ENCODE measurements at places on chromosomes 3 and 15. TPM values are rescaled to one million over a fixed set of nuclear protein-coding genes. Genes with fewer than 3 reads are reported as not detected.
A peak's percentile ranks its signal among the peaks of the same experiment; 100 is the strongest.

DNA sequence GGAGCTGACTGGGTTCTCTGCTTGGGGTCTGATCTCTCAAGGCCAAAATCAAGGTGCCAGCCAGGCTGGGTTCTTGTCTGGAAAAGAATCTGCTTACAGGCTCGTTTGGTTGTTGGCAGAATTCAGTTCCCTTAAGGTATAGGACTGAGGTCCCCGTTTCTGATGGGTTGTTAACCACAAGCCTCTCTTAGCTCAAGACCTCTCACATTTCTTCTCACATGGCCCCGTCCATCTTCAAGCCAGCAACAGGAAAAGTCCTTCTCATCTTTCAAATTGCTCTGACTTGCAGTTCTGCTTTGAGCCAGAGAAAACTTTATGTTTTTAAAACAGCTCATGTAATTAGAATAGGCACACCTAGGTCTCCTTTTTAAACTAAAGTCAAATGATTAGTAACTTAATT is 20.4 kb downstream of the UACA start:
- peak overlapping the region; percentile 74 for H3K27ac ChIP-seq
- H3K4me3 ChIP-seq, result no peak overlapping the region
- no peaks in the 10 kb centered on the region for H3K27me3 ChIP-seq
- no peaks in the 10 kb centered on the region for H3K36me3 ChIP-seq
- DNase-seq, result no peak

GRCh38 chr3:59609657-59610348 is 560.0 kb upstream of the CFAP20DC start:
- no peaks in the 10 kb centered on the region for H3K27me3 ChIP-seq
- H3K4me3 ChIP-seq, result no peak overlapping the region

DNA sequence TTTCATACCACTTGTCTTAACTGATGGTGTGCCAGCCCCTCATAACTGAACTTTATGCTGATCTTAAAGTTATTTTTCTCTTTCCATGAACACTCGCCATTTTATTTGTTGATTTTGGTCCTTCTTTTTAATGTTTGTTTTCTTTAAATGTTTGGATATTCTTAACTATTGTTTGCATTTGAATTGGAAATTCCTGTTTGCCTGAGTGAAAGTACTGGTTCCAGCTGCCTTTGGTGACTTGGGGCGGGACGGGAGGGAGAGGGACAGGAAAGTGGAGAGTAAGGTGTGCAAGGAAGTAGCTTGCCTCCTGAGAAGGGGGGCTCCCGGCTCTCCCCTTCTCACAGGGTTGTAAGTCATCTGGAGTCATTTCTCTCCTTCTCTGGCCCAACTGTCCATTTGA is 287.1 kb upstream of the PPP2R3A start:
- H3K36me3 ChIP-seq, result no peaks in the 10 kb centered on the region
- no peaks in the 10 kb centered on the region for H3K27me3 ChIP-seq
- no peak for DNase-seq
- H3K4me3 ChIP-seq, result no peak overlapping the region

GRCh38 chr3:132432639-132433038 is 15.3 kb downstream of the DNAJC13 start:
- H3K27ac ChIP-seq, result no peak overlapping the region
- H3K4me3 ChIP-seq, result no peak overlapping the region
- H3K4me1 ChIP-seq, result no peaks in the 10 kb centered on the region
- no peak for DNase-seq
- H3K27me3 ChIP-seq, result no peaks in the 10 kb centered on the region

DNA sequence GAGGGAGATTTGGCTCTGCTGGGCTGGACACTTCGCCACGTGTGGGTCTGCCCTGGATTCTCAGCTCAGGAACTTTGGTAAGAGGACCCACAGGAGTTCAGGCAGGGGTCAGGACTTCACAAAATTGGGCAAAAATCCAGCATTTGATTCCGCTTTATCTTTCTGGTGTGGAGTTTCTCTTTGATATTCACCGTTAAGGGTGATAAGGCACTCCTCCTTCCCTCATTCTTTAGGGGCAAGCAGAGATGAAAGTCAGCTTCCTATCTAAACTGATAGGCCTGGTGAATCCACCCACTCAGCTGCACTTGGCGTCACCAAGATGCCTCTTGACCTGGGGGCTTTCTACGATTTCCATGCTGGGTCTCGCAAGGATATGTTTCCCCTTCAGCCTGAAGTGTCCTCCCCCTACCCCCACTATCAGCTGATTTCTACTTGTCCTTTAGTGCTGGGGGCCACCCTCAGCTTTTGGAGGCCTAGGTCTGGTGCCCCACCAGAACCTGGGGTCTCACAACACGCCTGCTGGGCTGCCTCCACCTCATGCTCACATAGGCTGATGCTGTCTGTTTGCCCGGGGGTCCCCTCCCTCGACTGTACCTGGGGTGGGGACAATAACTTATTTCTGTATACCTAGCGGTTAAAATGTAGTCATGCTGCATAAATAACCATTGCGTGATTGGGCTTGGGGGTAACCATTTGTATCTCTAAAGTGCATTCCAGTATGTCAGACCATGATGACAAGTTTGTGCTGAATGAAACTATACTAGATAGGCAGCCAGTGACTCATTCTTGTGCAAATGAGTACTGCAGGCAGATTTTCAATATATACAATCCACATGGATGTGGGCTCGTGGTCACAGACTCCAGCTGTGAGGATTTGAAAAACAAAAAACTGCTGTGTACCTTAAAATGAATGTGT is 248.3 kb downstream of the ADAMTS17 start:
- no peaks in the 10 kb centered on the region for H3K36me3 ChIP-seq
- no peak overlapping the region for H3K27ac ChIP-seq
- peak; percentile 9 for DNase-seq
- no peaks in the 10 kb centered on the region for H3K27me3 ChIP-seq
- no peaks in the 10 kb centered on the region for H3K4me1 ChIP-seq

DNA sequence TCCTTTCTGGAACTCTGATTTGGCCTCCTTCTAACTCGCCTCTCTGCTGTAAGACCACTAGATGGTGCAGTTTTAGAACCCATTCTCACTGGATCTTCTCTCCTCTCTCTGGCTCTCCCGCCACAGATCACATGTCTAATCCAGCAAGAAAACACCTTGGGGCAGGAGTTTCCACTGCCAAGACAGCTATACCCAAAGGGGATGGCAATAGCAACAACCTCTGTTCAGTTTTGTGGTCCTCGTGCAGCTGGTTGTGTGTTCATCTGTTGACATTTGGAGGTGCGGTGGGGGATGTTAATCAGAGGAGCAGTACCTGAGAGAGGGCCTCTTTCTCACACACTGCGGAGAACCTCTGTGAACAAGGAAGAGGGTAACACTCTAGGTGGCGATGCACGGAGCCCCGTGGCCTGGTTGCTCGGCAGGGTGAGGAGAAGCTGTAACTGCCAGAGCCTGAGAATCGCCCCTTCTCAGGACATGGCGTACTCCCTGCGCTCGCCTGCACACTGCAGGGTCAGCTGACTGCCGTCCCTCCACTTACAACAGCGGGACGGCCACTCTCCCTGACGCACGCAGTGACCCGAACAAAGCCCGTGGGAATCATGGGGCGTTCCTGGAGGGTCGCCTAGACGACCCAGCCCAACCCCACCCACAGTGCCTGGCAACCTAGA is at the start of gene TEX55:
TEX55 (plus strand) TSS at position 666 of the 668 bp plus-strand sequence. CDS start 25 bp downstream, outside the sequence.
- H3K36me3 ChIP-seq, result no peaks in the 10 kb centered on the region
- H3K27me3 ChIP-seq, result no peaks in the 10 kb centered on the region
- H3K4me1 ChIP-seq, result no peaks in the 10 kb centered on the region
- H3K27ac ChIP-seq, result no peak within 1 kb of the TSS

Gene WDR93
- total RNA-seq, result 1.0 TPM

DNA sequence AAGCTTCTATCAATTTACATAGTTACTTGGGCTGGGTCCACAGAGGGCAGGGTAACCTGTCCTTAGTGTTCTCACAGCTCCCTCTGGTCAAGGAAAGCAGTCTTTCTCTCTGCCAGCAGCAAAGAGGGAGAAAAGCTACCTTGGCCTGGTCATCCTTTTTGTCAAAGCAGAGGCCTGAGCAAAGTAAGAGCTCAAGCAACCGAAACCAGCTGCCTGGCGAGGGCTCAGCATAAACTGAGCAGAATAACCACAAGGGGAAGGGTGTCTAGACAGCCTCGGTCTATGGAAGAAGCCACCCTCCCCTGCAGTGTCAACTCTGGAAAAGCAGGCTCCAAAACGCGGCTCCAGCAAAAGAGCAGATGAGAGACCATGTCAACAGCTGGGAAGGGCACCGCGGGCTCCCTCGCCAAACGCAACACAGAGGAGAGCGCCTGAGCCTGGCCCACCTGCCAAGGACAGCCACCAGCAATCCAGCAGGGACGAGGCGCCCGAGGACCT is 17.4 kb downstream of the LRIG1 start:
- H3K4me1 ChIP-seq, result peaks cover 15% of the 10 kb centered on the region
- H3K27me3 ChIP-seq, result no peaks in the 10 kb centered on the region
- H3K4me3 ChIP-seq, result no peak overlapping the region

GRCh38 chr15:90075420-90076289 is 26.6 kb downstream of the IDH2 start:
- no peaks in the 10 kb centered on the region for H3K36me3 ChIP-seq
- no peak overlapping the region for H3K4me3 ChIP-seq
- no peaks in the 10 kb centered on the region for H3K27me3 ChIP-seq
- H3K4me1 ChIP-seq, result no peaks in the 10 kb centered on the region
- H3K27ac ChIP-seq, result peak overlapping the region; percentile 56

DNA sequence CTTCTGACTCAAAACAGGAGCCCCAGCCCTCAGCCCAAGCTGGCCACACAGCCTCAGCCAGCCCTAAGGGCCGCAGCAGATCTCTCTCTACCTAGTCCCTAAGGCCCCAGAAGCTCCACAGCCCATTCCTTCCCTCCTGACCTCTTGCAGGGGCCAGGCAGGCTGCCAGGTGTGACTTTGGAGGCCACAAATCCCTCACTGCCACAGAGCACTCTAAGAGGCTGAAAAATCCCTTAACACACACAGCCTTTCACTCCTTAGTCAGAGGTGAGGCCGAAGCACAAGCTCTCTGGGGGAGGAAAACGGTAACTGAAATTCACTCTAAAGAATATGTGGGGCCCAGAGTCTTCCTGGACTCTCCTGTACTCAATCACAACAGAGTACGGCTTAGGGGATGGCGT is 23.3 kb downstream of the LRRC2 start:
- no peak for DNase-seq
- no peak overlapping the region for H3K27ac ChIP-seq
- H3K4me3 ChIP-seq, result no peak overlapping the region
- H3K4me1 ChIP-seq, result no peaks in the 10 kb centered on the region

DNA sequence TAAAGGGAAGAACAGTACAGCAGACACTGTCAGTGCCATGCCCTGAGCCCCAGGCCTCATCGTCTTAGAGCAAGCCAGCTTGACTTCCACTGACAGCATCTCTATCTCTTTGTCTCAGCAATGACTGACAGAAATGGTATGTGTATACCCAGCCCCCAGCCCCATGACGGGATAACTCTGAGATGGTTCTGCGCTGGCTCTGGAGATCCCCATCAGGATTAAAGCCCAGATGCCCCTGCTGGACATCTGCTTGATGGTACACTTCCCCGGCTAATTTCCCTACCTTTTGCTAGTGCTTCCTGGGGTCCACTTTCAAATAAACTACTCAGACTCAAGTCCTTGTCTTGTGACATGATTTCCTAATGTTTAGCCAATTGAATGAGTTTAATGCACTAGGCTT is 7.6 kb downstream of the NMNAT3 start:
- DNase-seq, result no peak
- no peaks in the 10 kb centered on the region for H3K4me1 ChIP-seq

DNA sequence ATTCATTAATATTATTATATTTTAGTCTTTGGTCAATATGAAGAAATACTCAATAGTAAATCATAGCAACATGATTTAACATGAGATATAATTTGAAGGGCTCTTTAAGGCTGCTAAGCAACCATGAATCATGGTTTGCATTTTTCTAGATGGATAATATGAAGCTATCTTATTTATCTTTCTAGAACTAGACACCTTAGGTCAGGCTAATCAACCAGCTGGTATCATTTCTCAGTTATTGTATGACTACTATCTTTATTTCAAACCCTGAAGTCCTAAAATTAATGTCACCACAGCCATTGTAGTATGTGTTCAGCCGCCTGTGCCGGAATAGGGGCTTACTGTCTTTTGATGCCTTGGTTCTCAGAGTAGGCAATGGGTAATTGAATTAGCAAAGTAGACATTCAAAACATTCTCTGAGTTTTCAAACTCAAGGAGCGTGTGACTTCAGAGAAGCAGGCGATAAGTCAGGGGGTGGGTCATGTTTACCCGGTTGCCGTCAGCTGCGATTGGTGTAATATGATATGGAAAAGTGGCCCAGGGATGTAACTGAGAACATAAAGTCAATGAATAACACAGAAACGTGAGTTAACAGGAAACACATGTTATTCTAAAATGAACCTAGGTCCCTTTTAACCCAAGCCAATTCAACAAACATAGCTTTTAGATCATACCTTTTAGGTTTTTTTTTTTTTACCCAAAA is 93.4 kb upstream of the CTDSPL start:
- H3K4me3 ChIP-seq, result no peak overlapping the region
- DNase-seq, result no peak
- H3K27me3 ChIP-seq, result no peaks in the 10 kb centered on the region

- no peaks in the 10 kb centered on the region for H3K4me1 ChIP-seq
- no peaks in the 10 kb centered on the region for H3K36me3 ChIP-seq
- DNase-seq, result no peak
- no peaks in the 10 kb centered on the region for H3K27me3 ChIP-seq
- H3K4me3 ChIP-seq, result no peak overlapping the region
- no peak overlapping the region for H3K27ac ChIP-seq
Measured at GRCh38 chr3:152828075-152828840, 6.7 kb upstream of the P2RY1 start.

GRCh38 chr3:70726096-70726938 is 413.9 kb upstream of the MDFIC2 start:
- H3K4me1 ChIP-seq, result no peaks in the 10 kb centered on the region
- no peak for DNase-seq
- H3K4me3 ChIP-seq, result no peak overlapping the region
- no peaks in the 10 kb centered on the region for H3K36me3 ChIP-seq
- H3K27ac ChIP-seq, result no peak overlapping the region
- no peaks in the 10 kb centered on the region for H3K27me3 ChIP-seq

DNA sequence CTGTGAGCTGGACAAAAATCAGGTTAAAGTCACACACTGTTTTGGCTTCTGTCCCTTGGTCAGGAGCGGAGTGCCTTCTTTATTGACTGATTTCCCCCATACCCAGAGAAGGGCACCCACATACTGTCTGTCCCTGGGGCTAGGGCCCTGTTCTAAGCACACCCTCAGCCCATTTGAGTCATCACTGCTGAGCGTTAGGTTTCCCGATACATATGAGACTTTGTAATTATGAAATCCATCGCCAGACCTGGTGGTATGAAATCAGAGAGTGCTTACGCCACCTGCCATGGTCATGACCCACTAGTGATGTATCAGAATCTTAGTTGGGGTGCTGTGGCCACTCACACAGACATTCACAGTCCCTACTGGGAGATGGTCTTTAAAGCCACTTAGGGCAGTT is 96.8 kb downstream of the CHDH start:
- H3K27ac ChIP-seq, result no peak overlapping the region
- DNase-seq, result no peak
- H3K4me3 ChIP-seq, result no peak overlapping the region
- no peaks in the 10 kb centered on the region for H3K4me1 ChIP-seq
- H3K36me3 ChIP-seq, result no peaks in the 10 kb centered on the region

DNA sequence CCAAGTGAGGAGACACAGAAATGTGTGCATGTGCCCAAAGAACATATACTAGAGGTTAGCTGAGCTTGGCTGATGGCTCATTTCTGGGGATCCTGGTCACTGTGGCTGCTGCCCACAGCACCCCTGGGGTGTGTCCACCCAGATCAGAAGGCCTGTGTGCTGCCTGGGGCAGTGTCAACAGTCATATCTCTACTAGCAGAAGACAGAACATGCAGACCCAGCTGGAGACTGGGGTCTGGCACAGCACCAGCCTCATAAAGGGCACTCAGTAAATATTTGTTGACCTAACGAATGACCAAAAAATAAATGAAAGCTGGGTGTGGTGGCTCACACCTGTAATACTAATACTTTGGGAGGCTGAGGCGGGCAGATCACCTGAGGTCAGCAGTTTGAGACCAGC is 16.4 kb downstream of the CHRNA3 start:
- no peaks in the 10 kb centered on the region for H3K4me1 ChIP-seq
- H3K27me3 ChIP-seq, result no peaks in the 10 kb centered on the region
- no peak overlapping the region for H3K4me3 ChIP-seq
- H3K27ac ChIP-seq, result no peak overlapping the region
- H3K36me3 ChIP-seq, result no peaks in the 10 kb centered on the region
